ENCODE measurements at places on chromosomes 2 and 18.

DNA sequence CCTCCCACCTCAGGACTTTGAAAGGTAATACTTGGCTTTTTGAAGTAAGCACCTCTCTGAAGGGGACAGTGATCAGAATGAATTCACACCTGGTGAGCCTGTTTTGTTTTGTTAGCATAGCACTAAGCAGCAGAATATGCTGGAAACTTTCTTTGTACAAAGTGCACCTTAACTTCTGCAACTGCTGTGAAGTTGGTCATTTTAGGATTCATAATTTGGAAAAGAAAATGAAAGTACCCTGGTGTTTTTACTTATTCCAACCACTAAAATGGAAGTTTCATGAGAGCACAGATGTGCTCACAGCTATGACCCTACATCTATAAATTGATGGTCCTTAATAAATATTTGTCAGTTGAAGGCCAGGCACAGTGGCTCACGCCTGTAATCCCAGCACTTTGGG is 257.8 kb upstream of the STON1 start:
- no peak for DNase-seq

- DNase-seq: no peak
Observed at GRCh38 chr18:5500158-5500939, 43.4 kb downstream of the EPB41L3 start.

DNA sequence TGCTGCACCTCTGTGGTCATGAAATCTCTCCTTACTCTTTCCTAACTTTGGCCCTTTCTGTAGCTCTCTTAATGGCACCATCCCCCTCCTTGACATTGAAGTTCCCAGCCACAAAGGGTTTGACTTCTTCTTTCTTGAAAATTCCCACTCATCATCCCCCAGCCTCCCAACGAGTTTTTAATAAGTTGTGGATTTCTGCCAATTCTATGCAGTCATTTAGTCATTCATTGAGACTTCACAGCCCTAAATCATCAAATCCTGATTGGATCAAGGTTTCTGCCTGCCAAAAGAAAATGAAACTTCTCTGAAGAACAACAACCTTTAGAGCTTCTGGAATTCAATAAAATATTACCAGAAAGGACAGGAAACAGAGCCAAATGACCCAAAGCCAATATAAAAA is 354.3 kb downstream of the CLIP4 start:
- DNase-seq: no peak

- DNase-seq: no peak
Observed at GRCh38 chr2:43114210-43114609, 112.2 kb downstream of the ZFP36L2 start.

DNA sequence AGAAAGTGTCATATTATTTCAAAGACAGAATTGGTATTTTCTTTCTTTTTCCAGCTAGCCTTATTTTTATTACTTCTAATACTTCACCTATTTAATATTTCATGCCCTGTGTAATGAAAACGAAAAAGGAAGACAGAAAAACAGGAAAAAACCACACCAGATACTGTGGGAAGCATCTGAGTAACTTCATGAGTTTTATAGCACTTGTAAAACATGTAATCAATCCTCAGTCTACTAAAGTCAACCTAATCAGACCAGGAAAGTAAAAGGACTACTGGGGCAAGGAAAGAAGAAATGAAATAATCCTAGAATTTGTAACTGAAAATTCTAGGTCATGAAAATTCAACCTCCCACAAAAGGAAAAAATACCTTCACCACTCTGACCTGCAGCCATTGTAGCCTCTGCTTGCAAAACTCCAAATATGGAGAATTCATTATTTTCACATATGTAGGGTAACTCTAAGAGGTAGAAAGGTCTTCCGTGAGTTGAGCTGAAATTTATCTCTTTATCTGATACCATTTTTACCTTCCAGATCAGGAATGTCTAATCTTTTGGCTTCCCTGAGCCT is 34.7 kb upstream of the STRN start:
- no peak for DNase-seq

DNA sequence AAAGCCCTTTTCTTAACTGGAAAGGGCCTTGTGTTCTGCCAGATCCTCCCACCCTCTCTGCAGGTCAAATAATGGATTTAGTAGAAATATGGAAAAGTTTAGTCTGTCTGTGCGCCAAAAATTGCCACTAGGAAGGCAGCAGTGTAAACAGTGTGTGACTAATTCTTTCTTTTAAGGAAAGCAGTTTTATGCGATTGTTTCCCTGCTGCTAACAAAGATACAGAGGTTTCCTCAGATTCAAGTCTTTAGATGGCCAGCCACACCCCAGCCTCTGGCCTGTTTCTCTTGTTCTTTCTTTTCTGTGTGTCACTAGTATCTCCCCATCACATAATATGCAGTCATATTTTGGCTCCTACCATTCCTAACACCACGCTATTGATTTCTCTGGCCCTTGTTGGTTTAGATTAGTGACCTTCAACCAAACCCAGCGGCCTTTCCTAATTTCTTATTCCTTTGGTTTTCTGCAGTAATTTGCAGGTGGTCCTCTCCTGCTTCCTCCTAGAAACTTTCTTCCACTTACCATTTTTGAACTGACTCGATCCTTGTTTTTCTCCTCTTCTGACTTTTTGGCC is 157.4 kb downstream of the LTBP1 start:
- no peak for DNase-seq

GRCh38 chr2:174699993-174700766 is 64.1 kb downstream of the CHRNA1 start:
- peak; percentile 60 for DNase-seq

GRCh38 chr2:10796703-10797102 is 15.9 kb downstream of the PDIA6 start:
- no peak for DNase-seq

Data from inflammatory macrophage treated with lipopolysaccharide for 4 hours (primary cell).